Thymus (tissue), 14 donors: ENCODE measurements at places on chromosomes 4 and X. TPM values are rescaled to one million over a fixed set of nuclear protein-coding genes. Genes with fewer than 3 reads are reported as not detected.

The CPE gene
- 52.3 TPM for total RNA-seq

DNA sequence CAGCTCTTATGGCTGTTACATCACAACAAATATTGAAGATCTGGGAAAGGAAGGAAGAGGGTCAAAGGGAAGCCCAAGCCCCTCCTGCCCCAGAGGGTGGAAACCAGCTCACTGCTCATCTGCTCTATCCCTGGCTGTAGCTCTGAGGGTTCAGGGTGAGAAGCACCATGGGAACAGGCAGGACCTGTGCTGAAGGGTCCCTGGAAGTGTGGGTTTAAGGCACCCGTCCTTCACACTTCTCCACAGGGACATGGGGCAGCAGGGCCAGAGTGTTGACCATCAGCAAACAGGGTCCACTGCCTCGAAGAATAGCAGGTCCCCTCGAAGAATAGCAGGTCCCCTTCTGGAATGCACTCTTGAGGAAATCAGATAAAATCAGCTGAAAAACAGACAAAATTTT is 4.4 kb downstream of the RTL5 start:
- DNase-seq: no peak

GRCh38 chrX:131917588-131917987 is 105.5 kb upstream of the STK26 start:
- no peak for DNase-seq

GRCh38 chrX:74526764-74527163 is 87.7 kb downstream of the RLIM start:
- no peak for DNase-seq
